ENCODE measurements at places on chromosomes 5 and 9. TPM values are rescaled to one million over a fixed set of nuclear protein-coding genes. Genes with fewer than 3 reads are reported as not detected.

GRCh38 chr5:95983080-95983479, 21.4 kb upstream of the ELL2 start:
- no peaks in the 10 kb centered on the region for H3K36me3 ChIP-seq
- H3K27me3 ChIP-seq, result no peaks in the 10 kb centered on the region
- H3K4me3 ChIP-seq, result no peak overlapping the region
- no peak for DNase-seq

GRCh38 chr5:21856987-21857386, 996.2 kb downstream of the CDH12 start:
- no peaks in the 10 kb centered on the region for H3K36me3 ChIP-seq
- no peak overlapping the region for H3K27ac ChIP-seq
- no peak for DNase-seq
- no peaks in the 10 kb centered on the region for H3K27me3 ChIP-seq
- H3K4me3 ChIP-seq, result no peak overlapping the region

DNA sequence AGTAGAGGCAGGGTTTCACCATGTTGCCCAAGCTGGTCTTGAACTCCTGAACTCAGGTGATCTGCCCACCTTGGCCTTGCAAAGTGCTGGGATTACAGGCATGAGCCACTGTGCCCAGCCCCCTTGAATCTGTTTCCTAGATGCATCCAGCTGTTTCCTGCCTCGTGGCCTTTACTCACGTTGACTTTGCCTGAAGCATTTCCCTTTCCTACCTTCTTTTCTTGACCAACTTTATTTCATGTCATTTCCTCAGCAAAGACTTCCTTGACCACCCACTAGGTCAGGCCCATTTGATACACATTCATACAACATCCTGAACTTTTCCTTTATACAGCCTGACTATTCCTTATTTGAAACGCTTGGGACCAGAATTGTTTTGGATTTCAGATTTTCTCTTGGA, 51.0 kb downstream of the DOCK2 start:
- no peak overlapping the region for H3K4me3 ChIP-seq
- H3K27me3 ChIP-seq, result no peaks in the 10 kb centered on the region
- no peak overlapping the region for H3K27ac ChIP-seq
- no peak for DNase-seq
- no peaks in the 10 kb centered on the region for H3K36me3 ChIP-seq

DNA sequence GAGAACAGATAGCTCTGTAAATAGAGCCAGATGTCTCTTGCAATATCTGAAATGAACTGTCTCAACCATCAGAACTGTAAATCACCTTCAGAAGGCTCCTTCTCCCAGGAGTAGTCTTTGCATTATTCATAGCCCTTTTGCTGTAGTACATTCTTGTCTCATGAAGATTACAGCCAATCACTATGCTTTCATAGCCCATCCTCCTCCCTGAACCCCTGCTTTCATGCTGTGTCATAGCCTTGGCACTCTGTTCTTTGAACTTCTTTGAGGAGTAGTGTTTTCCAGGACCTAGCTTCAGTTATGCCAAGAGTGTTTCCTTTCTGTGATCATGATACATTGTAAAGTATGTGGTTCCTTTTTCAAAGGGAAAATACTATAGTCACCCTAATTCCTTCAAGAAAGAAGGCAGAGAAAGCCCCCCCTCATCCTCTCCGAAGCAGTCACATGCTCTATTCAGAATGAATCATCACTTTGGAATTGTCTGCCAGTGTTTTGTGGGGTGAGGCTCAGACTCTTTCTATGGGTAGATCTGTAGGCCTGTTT, 61.1 kb downstream of the GRIA1 start:
- H3K36me3 ChIP-seq, result no peaks in the 10 kb centered on the region
- no peak for DNase-seq
- peak overlapping the region; percentile 57 for H3K27ac ChIP-seq
- no peak overlapping the region for H3K4me3 ChIP-seq

- H3K4me3 ChIP-seq, result no peak overlapping the region
- no peak overlapping the region for H3K27ac ChIP-seq
These were observed 7.5 kb downstream of the RNF44 start for GRCh38 chr5:176529741-176530141.

DNA sequence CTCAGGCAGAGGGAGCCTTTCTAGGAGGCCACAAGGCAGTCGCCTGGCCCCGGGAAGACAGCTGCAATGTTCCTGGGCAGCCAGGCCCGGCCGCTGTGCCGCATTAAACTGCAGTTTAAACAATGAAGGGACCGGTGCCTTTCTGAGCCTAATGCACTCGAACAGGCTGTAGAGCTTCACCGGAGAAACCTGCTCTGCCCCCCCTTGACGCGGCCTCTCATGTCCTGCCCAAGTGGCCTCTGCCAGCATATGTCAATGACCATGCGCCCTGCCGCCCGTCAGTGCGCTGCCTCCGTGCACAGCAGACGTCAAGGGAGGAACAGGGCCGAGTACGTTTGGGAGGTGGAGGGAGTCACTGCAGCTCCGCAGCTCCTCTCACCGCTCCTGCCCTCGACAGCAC, 38.4 kb upstream of the BARHL1 start:
- H3K27ac ChIP-seq, result no peak overlapping the region
- H3K36me3 ChIP-seq, result no peaks in the 10 kb centered on the region
- H3K4me3 ChIP-seq, result no peak overlapping the region
- peaks cover 42% of the 10 kb centered on the region for H3K27me3 ChIP-seq
- H3K4me1 ChIP-seq, result no peaks in the 10 kb centered on the region

DNA sequence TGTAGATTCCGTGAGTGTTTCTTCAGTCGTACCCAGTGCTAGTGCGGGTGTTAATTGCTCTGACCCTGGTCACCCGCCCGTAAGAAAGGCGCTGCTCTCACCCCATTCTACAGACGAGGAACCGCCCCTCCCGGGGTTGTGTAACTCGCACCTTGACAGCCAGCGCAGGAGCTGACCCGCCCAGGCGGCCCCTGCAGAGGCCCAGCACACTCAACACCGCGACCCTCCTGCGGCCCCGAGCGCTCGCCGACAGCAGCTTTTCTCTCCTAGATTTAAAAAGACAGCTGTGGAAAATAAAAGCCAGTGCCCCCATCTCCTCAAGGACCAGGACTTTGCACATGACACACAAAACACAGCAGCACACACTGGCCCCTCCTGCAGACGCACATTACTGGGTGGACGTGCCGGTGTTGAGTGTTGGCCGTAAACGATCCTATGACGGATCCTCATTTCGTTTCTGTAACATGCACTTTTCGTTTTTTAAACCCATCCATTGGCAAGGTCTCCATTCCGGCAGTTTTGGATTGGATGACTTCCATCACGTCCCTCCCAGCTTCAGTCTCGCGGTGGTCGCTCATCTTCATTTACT, 22.9 kb downstream of the OR2V2 start:
- no peaks in the 10 kb centered on the region for H3K36me3 ChIP-seq
- H3K4me1 ChIP-seq, result no peaks in the 10 kb centered on the region
- H3K27me3 ChIP-seq, result peaks cover 69% of the 10 kb centered on the region
- H3K4me3 ChIP-seq, result no peak overlapping the region

- no peaks in the 10 kb centered on the region for H3K27me3 ChIP-seq
- no peak overlapping the region for H3K4me3 ChIP-seq
- no peaks in the 10 kb centered on the region for H3K36me3 ChIP-seq
- peak overlapping the region; percentile 72 for H3K27ac ChIP-seq
- peak; percentile 44 for DNase-seq
These were observed 79.8 kb downstream of the MROH2B start for GRCh38 chr5:40991168-40991980.

- no peak overlapping the region for H3K4me3 ChIP-seq
These were observed 205.2 kb downstream of the PIK3R1 start for GRCh38 chr5:68420476-68421344.

DNA sequence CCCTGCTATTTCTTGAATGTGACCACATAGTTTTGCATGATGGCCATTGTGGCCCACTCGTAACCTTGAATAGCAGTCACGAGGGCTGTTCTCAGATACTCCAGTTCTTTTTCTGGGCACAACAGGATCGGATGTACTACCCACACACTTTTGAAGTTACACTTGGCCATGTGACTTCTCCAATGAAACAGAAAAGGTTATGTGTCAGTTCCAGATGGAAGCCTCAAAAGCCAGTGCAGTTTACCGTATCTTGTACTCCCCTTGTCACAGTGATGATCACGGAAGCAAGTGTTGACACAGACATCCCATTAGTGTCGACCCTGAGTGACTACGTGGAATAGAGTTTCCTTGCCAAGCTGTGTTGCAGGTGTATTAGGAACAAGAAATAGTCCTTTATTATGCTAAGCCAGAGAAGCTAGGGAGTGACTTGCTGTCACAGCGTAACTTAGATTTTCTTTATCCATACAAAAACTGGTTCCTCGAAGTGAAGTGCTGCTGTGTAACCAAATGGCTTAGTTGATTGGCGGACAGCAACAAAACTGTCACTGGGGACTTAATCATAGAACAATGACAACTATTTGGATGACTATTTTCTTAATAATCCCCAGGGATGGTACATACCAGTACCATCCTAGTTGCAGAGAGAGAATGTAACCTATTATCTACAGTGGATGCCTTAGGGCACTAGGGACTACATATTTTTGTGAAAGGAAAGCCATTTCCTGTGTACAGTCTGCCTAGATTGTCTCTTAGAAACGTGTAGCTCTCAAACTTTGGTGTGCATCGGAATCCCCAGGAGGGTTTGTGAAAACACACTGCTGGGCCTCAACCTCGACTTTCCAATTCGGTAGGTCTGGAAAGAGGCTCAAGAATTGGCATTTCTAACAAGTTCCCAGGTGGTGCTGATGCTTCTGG, 90.1 kb upstream of the DMRT1 start:
- no peaks in the 10 kb centered on the region for H3K36me3 ChIP-seq
- peak overlapping the region; percentile 69 for H3K27ac ChIP-seq
- H3K27me3 ChIP-seq, result no peaks in the 10 kb centered on the region
- DNase-seq, result no peak
- H3K4me1 ChIP-seq, result peaks cover 50% of the 10 kb centered on the region
- H3K4me3 ChIP-seq, result no peak overlapping the region

DNA sequence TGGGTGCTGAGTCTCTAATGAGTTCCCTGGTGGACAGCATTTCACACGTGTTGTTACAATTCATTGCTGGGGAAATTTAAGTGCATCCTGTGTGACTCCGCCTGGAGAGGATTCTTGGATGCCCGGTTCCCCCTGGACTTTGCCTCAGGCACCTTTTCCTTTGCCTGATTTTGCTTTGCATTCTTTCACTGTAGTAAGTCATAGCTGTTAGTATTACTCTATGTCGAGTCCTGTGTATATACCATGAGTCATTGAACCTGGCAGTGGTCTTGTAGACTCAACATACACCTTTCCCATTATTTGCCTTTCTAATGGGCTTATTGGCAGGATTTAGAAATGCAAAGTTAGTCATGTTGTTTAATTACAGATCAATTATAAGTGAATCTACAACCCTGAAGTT, 81.9 kb upstream of the DHFR start:
- H3K27ac ChIP-seq, result no peak overlapping the region
- no peaks in the 10 kb centered on the region for H3K4me1 ChIP-seq
- H3K27me3 ChIP-seq, result no peaks in the 10 kb centered on the region
- DNase-seq, result no peak
- no peaks in the 10 kb centered on the region for H3K36me3 ChIP-seq

DNA sequence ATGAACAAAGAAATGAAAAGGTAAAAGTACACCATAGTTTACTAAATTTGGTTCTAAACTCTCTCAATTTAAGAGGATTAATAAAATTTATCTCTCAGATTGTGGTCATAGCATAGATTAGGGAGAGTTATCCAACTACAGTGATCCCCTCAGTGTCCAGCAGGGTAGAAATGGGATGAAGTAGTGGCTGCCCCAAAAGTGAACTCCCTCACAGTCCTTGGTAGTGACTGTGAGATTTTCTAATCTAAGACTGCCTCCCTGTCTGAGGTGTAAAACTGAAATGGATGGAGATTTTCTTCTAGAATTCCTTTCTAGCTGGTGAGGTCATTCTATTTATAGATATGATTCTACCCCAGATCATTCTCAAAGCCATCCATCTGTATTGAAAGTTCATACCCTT, 455.5 kb downstream of the ACTL7B start:
- no peak overlapping the region for H3K27ac ChIP-seq
- no peak for DNase-seq
- no peaks in the 10 kb centered on the region for H3K4me1 ChIP-seq
- no peaks in the 10 kb centered on the region for H3K27me3 ChIP-seq

SLC6A3 gene
- total RNA-seq, result 4.3 TPM

SHOC1 gene
- total RNA-seq, result 0.06 TPM

DNA sequence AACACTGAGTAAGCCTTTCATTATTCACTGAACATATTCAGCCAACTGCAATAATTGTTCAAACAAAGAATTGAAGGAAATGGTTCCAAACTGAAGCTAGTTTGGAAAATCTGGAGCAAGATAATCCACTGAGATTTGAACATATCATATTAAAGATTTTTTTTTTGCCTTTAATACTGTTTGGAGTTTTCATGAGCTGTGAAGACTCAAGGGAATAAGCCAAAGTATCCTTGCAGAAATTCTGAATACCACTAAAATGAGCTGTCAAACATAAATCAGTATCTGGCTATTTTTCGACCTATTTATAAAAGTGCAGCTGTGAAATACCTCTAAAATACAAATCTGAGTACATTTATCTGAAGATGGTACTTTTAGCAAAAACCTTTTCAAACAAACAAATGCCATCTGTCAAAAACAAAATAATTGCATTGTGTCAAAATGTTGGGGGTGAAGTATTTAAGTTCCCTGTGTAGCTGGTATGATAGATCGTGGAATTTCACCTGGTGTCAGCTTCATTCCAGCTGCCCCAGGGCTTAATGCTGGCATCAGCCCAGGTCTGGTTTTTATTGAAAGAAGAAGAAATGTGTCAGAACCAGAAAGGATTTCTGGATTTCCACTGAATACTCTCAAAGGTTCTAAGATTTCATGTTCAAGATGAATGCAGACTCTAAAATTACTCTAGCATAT, 149.0 kb upstream of the GRAMD2B start:
- H3K27ac ChIP-seq, result no peak overlapping the region
- H3K4me1 ChIP-seq, result no peaks in the 10 kb centered on the region
- no peak for DNase-seq
- no peaks in the 10 kb centered on the region for H3K36me3 ChIP-seq
- H3K4me3 ChIP-seq, result no peak overlapping the region

ARAP3 gene
- 41.0 TPM for total RNA-seq

DNA sequence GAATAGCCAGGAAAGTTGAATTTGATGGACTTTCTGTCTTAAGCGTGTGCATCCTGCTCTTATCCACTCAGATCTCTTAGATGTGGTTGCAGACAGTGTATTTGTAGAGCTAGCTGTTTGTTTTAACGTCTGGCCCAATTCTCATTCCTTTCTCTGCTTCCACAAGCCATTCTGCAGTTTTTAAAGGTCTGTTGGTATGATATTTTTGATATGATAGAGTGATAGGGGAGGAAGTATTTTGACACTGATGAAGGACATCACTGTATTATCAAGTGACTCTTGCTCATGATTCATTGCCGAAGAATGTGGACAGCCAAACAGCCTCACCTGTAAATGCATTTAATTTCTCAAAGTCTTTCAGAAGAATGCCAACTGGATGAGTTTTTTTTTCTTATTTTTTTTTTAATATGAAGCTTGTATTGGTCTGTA, 4.5 kb downstream of the TJP2 start:
- peaks cover 15% of the 10 kb centered on the region for H3K4me1 ChIP-seq
- DNase-seq, result no peak
- H3K27me3 ChIP-seq, result no peaks in the 10 kb centered on the region
- H3K4me3 ChIP-seq, result no peak overlapping the region

- H3K36me3 ChIP-seq, result no peaks in the 10 kb centered on the region
- H3K4me1 ChIP-seq, result no peaks in the 10 kb centered on the region
- no peak overlapping the region for H3K4me3 ChIP-seq
- H3K27me3 ChIP-seq, result peaks cover 30% of the 10 kb centered on the region
These were observed 49.7 kb upstream of the PLEKHG4B start for GRCh38 chr5:42250-42649.

All from left lung (tissue), 14 donors.